ENCODE measurements at places on chromosomes 1 and 21.

- DNase-seq = no peak
Observed at GRCh38 chr1:204201348-204202040, 5.2 kb upstream of the KISS1 start.

DNA sequence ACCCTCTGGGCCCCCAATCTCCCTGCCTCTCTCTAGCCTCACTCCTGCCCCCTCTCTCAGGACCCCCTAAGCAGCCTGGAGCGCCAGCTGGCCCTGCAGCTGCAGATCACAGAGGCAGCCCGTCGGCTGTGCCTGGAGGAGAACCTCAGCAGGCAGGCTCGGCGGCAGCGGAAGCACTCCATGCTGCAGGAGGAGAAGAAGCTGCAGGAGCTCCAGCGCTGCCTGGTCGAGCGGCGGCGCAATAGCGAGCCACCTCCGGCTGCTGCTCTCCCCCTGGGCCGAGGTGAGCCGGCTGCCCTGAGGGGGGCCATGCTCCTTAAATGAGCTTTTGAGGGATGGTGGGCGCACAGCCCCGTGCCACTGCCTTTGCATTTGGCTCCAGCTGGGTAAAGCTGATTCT, 6.2 kb downstream of the INAVA start:
- no peak for DNase-seq

DNA sequence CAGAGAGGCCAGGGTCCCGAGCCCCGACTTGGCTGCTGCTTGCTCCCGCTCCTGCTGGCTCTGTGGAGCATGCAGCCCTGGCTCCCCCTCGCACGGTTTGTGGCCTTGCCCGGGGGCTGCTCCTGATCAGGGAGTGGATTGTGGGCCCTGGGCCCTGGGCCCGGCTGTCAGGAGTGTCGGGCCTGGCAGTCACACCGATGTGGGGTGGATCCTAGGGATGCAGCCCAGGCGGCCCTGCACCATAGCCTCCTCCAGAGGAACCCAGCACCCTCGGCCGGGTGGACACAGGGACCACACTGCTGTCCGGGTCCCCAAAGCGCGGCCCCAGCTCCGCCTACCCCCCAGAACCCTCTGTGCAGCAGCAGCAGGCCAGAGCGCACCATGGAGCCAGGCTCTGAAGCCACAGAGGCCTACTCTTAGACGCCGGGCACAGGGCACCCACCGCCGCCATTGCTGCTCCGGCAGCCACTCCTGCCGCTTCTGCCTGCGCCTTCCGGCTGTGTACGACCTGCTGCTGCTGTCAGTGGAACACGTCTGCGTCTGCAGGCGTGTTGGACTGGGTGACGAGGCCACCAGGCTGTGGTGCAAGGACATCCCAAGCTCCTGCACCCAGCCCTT, 9.4 kb downstream of the SLX9 start:
- DNase-seq = no peak

- DNase-seq = no peak
Observed at GRCh38 chr1:158604968-158605367, at the start of gene OR10Z1. OR10Z1 (plus strand) TSS chr1:158605268; CDS start chr1:158606439, 1,171 bp downstream.

- DNase-seq = peak; percentile 5
Observed at GRCh38 chr1:51829058-51829457, 49.5 kb downstream of the NRDC start.

GRCh38 chr1:61202854-61203598, 120.7 kb downstream of the NFIA start:
- DNase-seq = no peak

- DNase-seq = no peak
Observed at GRCh38 chr1:59692591-59692990, 122.2 kb upstream of the HOOK1 start.

DNA sequence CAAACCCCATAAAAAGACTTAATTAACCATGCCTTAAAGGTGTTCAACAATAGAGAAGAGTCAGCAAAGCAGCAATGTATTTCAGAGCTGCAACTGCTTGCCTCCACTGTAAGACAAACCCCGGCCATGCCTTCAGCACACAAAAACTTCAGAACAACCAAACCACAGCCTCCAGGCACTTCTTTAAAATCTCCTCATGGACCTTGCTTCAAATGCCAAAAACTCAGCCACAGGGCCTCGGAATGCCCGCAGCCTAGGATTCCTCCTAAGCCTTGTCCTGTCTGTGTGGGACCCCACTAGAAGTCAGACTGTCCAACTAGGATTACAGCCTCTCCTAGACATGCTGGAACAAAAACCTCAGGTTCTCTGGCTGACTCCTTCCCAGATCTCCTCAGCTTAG, 208.1 kb upstream of the DUSP10 start:
- DNase-seq = no peak
